ENCODE measurements at places on chromosomes 11 and 22. TPM values are rescaled to one million over a fixed set of nuclear protein-coding genes. Genes with fewer than 3 reads are reported as not detected.

APOC3 gene
- not detected for total RNA-seq

MS4A12 gene
- not detected for total RNA-seq

C11orf87 gene
- not detected for total RNA-seq

SLC29A2 gene
- total RNA-seq: 0.14 TPM

NRGN gene
- total RNA-seq: not detected

UBQLN3 gene
- total RNA-seq: under 0.01 TPM

DEPDC7 gene
- 7.4 TPM for total RNA-seq

ZBTB16 gene
- 0.09 TPM for total RNA-seq

CTSF gene
- 15.9 TPM for total RNA-seq

DCHS1 gene
- 5.2 TPM for total RNA-seq

C11orf52 gene
- total RNA-seq: not detected
